ENCODE measurements at places on chromosomes 7 and 10.

GRCh38 chr10:79093658-79094411 is 25.1 kb downstream of the ZMIZ1 start:
- DNase-seq, result no peak

DNA sequence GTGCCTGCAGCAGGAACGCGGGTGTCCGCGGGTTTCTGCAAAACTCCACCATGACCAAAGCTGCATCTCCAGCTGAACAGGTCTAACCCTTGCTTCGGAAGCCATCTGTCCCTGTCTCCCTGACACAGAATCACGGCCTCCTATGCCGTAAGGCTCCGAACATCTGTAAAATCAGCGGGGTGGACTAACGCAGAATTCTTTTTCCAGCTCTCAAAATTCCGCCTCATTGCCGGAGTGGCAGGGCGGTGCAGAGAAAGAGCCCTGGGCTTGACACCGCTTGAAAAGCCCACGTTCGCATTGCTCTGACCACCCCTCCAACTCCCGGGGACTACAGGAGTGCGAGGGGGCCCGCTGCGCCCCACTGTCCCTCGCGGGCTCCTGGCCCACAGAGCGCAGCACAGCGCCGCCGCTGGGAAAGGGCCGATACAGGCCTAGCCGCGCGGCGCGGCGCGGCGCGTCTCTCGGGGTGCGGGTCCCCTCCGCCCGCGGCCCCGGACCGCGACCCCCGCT is 409 bp downstream of the DNMBP start:
- DNase-seq, result no peak

- DNase-seq, result no peak
These were observed 189.8 kb upstream of the SH2B2 start for GRCh38 chr7:102096706-102097427.

- peak; percentile 52 for DNase-seq
These were observed 76.7 kb downstream of the ANK3 start for GRCh38 chr10:60312818-60313588.

DNA sequence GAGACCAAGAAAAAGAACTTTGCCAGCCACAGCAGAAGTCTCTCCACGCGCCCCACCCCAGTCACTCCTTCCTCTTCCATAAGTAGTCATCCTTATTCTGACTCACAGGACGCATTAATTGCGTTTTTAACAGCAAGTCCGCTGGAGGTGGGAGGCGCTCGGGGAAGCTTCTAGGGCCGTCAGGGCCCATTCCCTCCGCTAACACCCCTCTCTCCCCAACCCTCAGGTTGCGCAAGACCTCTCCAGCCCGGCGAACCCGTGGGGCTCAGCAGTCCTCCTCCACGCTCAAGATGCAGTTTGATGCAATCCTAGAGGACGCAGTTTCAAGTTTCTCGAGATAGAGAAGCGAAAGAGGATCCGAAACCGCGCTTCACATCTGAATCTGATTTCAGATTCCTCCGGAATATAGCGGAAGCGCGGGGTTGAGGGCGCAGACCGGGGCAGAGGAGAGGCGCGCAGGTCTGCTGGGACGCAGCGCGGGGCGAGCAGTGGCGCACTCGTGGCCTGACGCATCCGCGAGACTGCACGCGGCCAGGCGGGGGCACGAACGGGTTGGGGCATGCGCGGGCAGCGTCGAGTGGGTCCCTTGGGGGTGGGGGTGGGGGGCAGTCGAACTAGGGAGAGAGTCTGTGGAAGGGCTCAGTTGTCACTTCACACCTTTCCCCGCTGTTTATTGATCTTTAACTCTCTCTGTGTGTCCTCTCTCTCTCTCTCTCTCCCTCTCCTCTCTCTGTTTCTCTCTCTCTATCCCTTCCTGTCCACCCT is 37.8 kb upstream of the PSAP start:
- peak; percentile 88 for DNase-seq

GRCh38 chr10:106740-107139 is 28.5 kb upstream of the ZMYND11 start:
- DNase-seq, result no peak

GRCh38 chr7:151080067-151080521 is 515 bp downstream of the FASTK start:
- DNase-seq, result no peak

- DNase-seq, result no peak
These were observed 621.5 kb downstream of the LRMDA start for GRCh38 chr10:76052682-76053503.

DNA sequence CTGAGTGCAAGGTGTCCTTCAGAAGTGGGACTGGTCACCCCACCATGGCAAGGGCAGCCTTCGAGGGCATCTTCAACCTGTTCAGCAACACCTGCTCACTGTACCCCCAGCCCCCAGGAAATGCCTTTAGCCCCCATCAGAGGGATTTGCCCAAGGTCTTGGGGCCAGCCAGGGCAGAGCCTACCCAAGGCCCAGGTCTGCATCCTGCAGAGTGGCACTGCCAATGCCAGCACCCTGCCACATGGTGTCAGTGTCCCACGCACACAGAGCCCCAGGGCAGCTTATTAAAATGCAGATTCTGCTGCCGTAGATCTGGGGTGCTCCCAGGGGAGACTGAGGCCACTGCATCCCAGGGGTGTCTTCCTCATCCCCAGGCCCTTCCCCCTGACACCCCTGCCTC is 106.2 kb upstream of the KCTD7 start:
- no peak for DNase-seq

All from AG10803 (cell line).